ENCODE measurements at places on chromosomes 5 and 9.

DNA sequence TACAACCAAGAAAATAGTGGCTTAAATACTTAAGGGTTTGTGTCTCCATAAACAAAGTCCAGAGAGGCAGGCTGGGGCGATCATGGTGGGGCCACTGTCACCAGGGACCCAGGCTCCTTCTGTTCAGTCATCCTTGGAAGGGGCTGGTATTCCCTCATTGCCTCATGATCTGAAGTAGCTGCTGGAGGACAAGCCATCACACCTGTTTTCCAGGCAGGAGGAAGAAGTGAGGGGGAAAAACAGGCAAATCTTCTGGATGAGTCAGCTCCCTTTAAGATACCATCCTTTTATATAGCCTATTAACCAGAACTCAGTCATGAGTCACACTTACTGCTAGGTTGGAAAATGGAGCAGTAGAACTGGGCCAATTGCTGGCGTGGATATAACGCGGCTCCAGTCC lies 92.3 kb downstream of the DAP start:
- ATAC-seq, result no peak

- peak; percentile 48 for ATAC-seq
These were observed 18.3 kb upstream of the HSDL2 start for GRCh38 chr9:112361601-112362000.

- peak; percentile 16 for ATAC-seq
These were observed 77.7 kb downstream of the EFNA5 start for GRCh38 chr5:107593009-107593408.

GRCh38 chr5:174315471-174315870 lies 270.0 kb downstream of the NSG2 start:
- no peak for ATAC-seq

DNA sequence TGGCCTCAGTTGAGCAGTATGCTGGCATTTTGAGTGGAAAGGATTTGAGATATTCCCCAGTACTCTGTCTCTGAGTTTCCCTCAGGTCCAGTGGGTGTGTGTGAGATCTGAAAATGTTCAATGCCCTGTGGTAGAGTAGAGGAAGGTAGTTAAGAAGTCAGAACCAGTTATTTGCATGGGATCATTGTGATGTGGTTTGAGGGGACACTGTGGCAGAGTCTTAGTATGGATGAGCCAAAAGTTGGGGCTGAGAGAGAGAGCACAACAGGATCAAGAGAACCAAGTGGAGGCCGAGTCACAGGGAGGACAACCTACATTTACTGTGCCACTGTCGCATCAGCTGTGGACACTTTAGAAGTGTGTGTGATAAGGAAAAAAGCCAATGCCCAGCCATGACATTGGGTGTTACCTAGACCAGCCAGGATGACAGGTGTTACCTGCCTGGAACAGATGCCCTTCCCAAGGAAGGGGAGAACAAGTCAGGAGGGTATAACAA lies 128.9 kb upstream of the IL12B start:
- no peak for ATAC-seq

DNA sequence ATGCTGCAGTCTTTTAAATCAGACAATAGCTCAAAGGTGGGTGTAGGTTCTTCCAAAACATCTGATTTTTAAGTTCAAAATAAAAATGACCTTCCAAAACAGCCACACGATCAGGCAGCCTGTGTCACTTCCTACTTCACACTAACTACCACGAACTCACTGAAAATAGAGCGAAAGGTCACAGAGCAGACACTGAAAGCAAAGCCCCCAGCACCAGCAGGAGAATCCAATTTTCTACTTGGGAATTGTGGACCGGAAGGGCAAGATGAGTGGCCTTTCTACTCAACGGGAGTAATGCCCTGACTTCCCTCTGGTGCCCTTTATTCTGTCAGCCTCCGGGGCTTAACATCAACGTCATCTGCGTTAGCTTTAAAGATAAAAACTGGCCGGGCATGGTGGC lies 107.8 kb upstream of the FAM120A start:
- no peak for ATAC-seq

DNA sequence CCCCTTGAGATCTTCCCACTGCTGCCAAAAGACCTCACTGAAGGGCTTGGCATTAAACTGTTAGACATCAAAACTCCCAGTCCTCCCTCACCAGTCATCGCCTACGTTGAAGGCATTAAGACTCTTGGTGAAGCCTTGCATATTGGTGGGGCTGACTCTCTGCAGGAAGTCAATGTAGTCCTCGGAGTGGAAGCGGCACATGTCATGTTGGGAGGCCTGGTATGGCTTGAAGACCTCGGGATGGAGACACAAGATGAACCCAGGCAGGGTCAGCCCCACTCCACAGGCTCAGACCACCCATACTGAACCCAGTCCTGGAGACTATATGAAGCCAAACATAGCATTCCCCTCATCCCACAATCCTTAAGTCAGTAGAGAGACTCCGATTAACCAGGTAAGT lies 1.9 kb downstream of the HDAC3 start:
- no peak for ATAC-seq

GRCh38 chr9:129026442-129027223 lies 1.5 kb downstream of the SH3GLB2 start:
- no peak for ATAC-seq

DNA sequence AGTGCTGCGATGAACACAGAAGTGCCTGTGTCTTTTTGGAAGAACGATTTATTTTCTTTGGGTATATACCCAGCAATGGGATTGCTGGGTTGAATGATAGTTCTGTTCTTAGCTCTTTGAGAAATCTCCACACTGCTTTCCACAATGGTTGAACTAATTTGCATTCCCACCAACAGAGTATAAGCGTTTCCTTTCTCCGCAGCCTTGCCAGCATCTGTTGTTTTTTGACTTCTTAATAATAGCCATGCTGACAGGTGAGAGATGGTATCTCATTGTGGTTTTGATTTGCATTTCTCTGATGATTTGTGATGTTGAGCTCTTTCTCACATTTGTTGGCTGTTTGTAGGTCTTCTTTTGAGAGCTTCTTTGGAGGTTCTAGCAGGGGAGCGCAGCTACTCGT lies 134.6 kb downstream of the TENT4A start:
- ATAC-seq, result no peak

DNA sequence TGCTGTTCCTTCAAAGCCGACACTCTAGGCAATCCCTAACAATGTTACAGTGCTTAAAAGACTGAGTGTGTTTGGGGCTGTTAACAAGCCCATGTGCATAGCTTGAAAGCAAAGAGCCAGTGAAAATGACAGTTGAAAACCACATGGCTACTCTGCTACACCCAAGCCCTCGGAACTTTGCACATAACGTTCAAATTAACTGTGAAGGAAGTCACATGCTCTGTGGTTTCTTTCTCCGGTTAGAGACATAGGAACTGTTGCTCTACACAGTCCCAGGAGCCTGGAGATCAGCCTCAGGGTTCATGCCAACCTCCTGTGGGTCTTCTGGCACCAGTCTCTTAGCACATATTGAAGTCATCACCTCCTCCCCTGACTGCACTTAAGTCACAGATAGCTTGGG lies 51.1 kb downstream of the C9orf152 start:
- ATAC-seq, result peak; percentile 89

DNA sequence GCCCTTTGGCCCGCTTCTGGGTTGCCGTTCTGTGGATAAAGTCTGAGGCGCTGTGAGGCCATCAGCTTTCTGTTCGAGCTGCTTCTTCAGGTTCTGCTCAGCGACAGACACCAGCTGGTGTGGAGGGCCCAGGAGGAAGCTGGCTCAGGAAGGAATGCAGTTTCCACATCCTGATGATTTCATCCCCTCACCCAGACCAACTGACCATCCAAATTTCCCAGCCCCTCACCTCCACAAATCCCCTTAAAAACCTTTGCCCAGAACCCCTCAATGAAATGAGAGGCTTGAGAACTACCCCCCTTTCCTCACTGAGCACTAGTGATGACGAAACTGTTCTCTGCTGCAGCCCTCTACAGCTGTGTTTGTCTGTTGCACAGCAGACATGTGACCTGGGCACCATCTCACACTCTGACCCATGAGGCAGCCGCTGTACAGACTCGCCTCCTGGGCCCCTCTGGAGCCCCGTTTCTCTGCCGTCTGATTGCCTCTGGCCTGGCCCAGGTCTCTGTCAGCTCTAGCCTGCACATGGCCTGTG lies 45.4 kb downstream of the SPATA31C2 start:
- ATAC-seq, result no peak

DNA sequence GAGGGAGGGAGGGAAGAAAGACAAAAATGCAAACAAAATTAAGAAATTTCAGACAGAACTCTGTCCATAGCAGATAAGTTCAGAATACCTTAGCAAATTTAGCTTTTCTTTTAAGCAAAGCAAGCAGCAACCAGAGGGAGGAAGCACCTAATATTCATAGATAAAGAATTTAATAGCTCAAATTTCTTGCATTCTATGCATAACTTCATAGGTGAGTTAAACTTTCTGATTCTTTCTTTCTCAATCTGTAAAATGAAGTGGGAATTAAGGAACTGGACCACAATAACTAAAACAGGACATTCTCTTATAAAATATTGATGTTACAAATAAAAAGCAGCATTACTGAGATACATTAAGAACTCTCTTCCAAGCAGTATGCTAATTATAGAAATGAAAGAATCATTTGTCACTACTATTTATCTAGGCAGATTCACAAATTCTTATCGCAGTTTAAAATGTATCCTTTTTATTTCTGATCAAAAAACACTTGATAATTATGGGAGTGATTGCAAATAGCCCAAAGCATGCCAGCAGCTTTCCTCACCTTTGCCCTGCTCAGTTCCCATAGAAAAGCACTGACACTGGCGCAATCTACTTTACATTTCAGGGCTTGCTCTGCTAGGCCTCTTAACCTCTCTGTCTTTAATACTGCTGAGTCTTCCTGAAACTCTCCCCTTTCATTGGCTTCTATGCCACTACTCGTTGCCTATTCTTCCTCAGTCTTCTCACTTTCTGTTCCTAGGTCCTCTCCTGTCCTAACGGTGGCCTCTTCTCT lies 341.8 kb downstream of the PIK3R1 start:
- ATAC-seq, result no peak

GRCh38 chr9:100170085-100170484 lies 71.0 kb downstream of the INVS start:
- ATAC-seq, result no peak

GRCh38 chr5:154811653-154812465 lies 38.5 kb downstream of the FAXDC2 start:
- ATAC-seq, result no peak

GRCh38 chr5:150542933-150543445 lies 35.1 kb downstream of the NDST1 start:
- no peak for ATAC-seq

DNA sequence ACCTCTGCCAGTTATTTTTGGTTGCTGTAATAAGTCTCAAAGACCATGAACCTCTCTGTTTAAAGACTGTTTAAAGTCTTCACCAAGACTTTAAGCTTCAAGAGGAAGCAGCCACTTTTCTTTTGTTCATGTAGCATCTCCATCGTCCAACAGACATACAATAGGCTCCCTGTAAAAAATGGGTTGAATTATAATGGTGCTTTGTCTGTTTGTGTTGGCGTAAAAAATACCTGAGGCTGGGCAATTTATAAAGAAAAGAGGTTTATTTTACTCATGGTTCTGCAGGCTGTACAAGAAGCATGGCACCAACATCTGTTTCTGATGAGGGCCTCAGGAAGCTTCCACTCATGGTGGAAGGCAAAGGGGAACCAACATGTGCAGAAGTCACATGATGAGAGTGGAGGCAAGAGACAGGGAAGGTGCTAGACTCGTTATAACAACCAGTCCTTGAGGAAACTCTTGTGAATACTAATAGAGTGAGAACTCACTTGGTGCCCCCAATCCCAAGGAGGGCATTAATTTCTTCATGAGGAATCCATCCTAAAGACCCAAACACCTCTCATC lies 126.3 kb upstream of the RPS23 start:
- no peak for ATAC-seq

DNA sequence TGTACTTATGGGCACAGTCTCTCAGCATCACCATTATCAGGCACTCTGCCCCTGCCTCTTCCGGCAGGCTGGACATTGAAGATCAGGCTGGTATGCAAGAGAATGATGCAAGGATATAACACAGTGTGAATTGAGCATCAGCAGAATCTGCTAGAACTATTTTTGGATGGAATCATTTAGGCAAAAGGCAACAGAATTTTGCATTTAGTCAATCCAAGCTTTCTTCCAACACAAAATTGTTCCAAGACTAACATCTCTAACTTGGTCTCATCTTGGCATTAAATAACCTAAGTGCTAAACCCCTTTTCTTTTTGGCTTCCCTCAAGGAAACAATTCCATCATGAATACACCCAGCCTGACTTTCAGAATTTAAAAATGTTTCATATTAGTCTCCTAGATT lies 339.9 kb downstream of the PRELID2 start:
- ATAC-seq, result no peak

- ATAC-seq, result no peak
These were observed 49.4 kb downstream of the CDH10 start for GRCh38 chr5:24595329-24595728.

DNA sequence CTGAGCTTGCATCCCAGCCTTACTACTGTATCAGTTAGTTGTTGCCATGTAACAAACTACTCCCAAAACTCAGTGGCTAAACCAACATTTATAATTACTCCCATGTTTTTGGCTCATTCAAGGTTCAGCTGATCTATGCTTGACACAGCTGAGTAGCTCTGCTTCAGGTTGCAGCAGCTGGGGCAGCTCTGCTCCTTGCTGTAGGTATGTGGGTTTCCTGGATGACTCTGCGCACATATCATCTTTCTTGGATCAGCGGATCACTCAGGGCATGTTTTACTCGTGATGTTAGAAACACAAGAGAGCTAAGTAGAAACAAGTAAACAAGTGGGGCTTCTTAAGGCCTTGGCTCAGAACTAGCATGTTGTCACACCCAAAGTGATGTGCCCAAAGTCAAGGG lies 15.1 kb downstream of the TEK start:
- ATAC-seq, result no peak

- no peak for ATAC-seq
These were observed 164.0 kb downstream of the ARHGAP26 start for GRCh38 chr5:142934051-142934762.

GRCh38 chr9:128901822-128902221 lies 19.0 kb upstream of the PHYHD1 start:
- ATAC-seq, result no peak

DNA sequence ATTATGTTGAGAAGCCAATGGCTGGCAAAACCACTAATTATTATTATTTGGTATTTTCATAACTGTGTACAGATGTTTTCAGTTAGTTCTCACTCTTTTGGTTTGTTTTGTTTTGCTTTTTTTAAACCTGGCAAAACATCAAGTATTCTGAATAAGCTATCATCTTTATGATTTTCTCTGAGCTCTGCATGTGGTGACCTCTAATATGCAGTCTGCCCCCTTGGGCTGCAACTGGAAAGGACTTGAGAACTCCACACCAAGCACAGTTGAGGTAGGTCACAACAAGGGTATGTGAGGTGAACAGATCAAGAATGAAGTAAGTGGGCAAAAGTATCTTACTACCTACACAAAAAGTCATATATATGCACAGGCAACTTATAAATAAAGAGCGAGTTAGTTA lies 202.2 kb downstream of the NFIB start:
- no peak for ATAC-seq

- ATAC-seq, result no peak
These were observed 110.3 kb downstream of the NXNL2 start for GRCh38 chr9:88645172-88645878.

DNA sequence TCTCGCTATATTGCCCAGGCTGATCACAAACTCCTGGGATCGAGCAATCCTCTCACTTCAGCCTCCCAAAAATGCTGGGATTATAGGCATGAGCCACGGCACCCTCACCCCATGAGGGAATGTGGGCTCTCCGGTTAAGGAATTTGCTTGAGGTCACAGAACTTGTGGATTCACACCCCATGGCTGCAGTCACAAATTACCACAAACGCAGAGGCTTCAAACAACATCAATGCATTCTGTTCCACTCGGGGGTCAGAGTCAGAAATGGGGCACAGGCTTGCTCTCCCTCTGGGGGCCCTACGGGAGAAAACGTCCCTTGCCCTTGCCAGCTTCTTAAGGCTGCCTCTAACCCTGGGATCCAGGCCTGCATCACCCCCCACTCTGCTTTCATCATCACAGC lies 12.2 kb upstream of the SPINK4 start:
- ATAC-seq, result no peak

All from stimulated activated memory B cell treated with anti-CD40 and anti-IgM and Interleukin-4, amounts not matched to agents 10 μg/mL and 1 μg/mL and 100 μg/mL, for 72 hours (primary cell).